ENCODE measurements at places on chromosomes 1 and 21.

DNA sequence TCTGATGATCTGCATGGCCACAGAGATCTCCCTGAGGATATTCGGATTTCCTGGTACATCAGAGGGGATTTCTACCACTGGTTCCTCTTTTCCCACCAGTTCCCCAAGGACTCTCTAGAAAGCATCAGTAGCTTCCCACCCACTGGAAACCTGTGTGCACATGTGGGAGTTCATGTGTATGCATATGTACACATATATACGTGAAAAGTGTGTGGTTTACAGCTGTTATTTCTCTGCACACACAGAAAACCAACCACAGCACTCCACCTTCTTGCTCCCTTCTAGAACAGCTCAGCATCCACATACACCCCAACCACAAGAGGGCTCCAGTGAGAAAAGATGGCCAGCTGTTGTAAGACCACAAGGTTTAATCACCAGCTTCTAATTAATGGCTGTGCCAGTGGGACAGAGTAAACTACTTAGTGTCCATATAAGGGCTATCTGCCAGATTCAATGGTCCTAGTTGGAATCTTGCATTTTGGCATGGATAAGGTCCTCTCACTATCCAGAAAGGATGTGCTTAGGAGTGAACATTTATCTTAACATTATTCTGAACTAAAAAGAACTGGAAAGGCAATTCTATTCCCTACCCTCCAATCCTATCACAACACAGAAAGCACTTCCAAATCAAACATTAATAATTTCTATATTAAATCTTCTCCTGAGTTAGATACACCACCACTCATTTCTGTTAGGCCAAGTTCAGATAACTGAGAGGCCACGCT lies 24.1 kb downstream of the GPR3 start:
- DNase-seq: no peak

DNA sequence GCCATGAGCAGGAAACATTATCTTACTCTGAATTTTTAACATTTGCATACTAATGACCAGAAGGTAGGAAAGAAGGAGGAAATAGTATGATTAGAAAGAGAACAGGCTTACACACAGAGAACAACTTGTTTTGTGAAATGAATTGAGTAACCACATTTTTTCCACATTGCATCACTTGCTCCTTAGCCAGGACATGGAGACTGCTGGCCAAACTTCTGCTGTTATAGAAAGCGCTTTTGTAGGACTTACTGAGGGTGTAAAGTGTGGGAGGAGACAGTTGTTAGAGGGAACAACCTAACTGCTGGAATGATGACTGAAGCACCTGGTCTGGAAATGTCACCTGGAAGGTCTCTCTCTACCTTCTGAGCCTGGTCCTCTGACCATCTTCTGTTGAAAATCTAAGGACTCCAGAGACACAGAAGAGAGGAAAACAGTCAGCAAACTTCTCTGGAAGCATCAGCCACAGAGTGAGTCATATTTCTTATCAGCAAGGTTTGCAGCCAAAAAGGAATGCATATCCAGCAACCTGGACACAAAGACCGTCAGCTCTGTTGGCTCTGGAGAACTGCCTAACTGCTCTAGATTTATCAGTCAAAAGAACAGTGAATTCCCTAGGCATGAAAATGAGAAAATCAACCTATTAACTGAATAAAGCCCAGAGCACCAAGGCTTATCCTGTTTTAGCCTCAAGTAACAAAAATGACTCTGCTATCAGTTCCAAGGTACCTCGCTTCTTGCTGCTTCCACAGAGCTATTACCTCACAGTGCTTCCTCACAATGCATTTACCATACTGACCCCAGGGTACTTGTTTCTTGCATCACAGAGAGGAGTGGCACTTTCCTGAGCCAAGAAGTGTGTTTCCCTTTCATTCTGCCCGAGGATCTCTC lies 88.0 kb upstream of the SLFNL1 start:
- no peak for DNase-seq

DNA sequence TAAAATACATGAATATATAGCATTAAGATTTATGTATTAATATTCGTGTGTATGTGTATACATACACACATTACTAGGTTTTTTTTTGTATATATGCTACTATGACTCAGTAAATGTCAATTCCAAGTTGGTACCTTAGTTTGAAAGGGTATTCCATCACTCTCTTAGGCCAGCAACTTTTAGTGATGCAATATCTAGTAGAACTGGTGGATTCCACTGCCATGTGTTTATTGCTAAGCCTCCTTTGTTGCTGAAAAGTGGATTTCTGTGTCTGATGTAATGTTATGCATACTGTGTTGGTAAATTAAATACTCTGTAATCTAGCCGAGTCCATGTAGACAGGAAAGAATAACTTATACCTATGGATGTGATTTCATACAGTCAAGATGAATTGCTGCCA lies 16.9 kb upstream of the COL11A1 start:
- DNase-seq: no peak

GRCh38 chr1:63908016-63908415 lies 134.2 kb downstream of the ROR1 start:
- DNase-seq: no peak

GRCh38 chr1:243620096-243620495 lies 229.9 kb downstream of the AKT3 start:
- DNase-seq: no peak

- DNase-seq: peak; percentile 60
Observed at GRCh38 chr1:230310381-230311163, 115.6 kb downstream of the PGBD5 start.

DNA sequence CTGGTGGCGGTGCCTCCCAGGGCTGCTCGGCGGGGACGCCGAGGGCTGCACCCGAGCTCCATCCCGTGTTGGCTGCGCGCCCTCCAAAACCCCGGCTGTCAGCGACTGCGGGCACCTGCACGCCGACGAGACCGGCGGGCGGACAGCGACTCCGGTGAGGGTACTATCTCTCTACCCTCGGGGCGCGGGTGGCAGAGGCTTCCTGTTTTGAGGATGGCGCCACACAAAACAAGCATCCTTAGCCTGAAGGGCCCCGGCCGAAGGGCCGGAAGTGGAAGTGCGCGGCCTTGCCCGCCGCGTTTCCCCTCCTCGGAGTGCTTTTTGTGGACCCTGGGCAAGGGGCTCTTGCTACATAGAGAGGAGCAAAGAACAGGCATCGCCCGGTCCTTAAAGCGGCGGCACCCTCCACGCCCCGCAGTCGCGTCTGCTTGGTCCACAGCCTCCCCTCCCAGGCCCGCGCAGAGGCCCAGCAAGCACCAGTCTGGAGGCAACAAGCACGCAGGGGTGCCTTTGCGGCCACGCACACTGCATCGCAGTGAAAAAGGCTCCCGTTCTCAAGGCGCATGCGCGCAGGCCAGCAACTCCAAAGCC lies 561 bp upstream of the COQ8A start:
- DNase-seq: no peak

- no peak for DNase-seq
Observed at GRCh38 chr1:55820501-55820900, 605.3 kb upstream of the USP24 start.

- DNase-seq: peak; percentile 52
Observed at GRCh38 chr21:44723177-44724131, 12.1 kb upstream of the TSPEAR start.

- DNase-seq: no peak
Observed at GRCh38 chr1:243851765-243852164, 1.7 kb upstream of the AKT3 start.

DNA sequence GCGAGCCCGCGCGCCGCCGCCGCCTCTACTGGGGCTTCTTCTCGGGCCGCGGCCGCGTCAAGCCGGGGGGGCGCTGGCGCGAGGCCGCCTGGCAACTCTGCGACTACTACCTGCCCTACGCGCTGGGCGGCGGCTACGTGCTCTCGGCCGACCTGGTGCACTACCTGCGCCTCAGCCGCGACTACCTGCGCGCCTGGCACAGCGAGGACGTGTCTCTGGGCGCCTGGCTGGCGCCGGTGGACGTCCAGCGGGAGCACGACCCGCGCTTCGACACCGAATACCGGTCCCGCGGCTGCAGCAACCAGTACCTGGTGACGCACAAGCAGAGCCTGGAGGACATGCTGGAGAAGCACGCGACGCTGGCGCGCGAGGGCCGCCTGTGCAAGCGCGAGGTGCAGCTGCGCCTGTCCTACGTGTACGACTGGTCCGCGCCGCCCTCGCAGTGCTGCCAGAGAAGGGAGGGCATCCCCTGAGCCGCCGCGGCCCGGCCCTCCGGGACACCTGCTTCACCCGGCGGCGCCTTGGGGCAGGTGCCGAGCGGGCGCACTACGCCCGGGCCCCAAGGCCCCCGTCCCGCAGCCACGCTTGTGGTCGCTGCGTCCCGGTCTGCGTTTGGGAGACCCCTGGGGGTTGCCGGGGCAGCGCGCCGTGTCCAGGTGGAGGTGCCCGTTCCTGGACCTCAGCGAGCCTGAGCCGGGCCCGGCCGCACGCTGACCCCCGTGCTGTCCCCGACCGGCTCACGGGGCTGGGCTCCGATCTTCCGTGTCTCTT lies 944 bp downstream of the B3GALT6 start:
- DNase-seq: no peak

DNA sequence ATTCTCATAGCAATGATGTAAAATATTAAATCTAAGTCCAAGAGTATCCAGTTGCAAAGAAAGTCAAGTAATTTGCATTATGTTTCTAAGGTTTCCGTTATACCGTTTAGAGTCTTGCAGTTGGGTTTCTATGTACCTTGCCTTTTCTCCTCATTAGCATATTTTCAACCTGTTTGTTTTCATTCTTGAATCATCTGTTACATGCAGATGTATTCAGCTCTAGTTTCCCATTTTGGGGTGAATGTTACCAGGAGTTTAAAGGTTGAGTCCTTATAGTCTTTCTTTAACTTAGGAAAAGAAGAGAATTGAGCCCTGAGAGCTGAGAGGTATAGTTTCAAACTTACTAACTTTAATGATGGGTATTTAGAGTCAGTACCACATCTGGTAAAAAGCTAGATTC lies 139.9 kb downstream of the NFIA start:
- DNase-seq: no peak

GRCh38 chr1:182643699-182644098 lies 39.5 kb upstream of the RGS16 start:
- no peak for DNase-seq

GRCh38 chr1:44406737-44407429 lies 1.8 kb downstream of the RNF220 start:
- no peak for DNase-seq

- no peak for DNase-seq
Observed at GRCh38 chr1:77990629-77991204, 11.8 kb upstream of the FUBP1 start.

- DNase-seq: no peak
Observed at GRCh38 chr1:114756949-114757454, 782 bp downstream of the CSDE1 start.
